ENCODE measurements at places on chromosomes 5 and 9. TPM values are rescaled to one million over a fixed set of nuclear protein-coding genes. Genes with fewer than 3 reads are reported as not detected.

GRCh38 chr5:50853151-50853550 is 186.7 kb downstream of the PARP8 start:
- DNase-seq: no peak

- DNase-seq: no peak
Observed at GRCh38 chr5:175484829-175485228, 6.5 kb downstream of the SFXN1 start.

GRCh38 chr9:135108831-135109510 is 21.5 kb downstream of the OLFM1 start:
- no peak for DNase-seq

DNA sequence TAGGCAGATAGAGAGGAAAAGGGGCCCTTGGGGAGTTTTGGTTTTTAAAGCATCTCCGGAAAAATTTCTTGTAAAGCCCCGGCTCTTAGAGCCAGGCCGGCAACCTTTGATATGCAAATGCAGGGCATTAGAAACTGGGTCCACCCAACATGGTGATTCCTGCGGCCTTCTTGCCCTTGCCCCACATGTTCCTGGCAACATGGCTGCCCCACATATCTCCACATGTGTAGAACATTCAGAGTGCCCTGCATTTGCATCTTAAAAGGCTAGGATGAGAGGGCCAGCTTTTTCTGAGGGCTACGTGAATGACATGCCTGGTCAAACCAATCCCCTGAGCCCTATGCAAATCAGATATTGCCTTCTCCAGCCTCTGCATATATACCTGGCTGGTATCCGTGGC is 5.0 kb upstream of the SNAPC3 start:
- no peak for DNase-seq

GRCh38 chr5:106720367-106720766 is 950.4 kb downstream of the EFNA5 start:
- DNase-seq: no peak

DNA sequence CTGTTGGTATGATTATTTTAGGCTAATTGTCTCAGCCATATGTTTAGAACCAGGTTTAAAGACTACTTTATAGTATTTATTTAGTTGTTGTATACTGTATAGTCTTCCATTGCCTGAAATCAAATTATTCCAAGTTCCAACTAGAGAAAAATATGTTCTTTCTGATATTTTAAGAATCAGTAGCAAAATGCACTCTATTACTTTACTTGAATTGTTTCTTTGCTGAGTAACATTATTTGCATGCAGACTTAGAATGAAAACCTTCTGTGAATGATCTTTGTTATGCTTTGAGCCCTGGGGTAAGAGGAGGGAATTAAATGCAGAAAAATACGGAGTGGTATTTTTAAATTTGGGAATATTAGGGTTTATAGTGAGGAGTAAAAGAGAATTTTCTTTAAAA is 47.9 kb downstream of the MEGF10 start:
- no peak for DNase-seq

The PCDHB5 gene
- 0.30 TPM for total RNA-seq

Data from T-cell (primary cell).